ENCODE measurements at places on chromosomes 7 and 10. TPM values are rescaled to one million over a fixed set of nuclear protein-coding genes. Genes with fewer than 3 reads are reported as not detected.
A peak's percentile ranks its signal among the peaks of the same experiment; 100 is the strongest.

DNA sequence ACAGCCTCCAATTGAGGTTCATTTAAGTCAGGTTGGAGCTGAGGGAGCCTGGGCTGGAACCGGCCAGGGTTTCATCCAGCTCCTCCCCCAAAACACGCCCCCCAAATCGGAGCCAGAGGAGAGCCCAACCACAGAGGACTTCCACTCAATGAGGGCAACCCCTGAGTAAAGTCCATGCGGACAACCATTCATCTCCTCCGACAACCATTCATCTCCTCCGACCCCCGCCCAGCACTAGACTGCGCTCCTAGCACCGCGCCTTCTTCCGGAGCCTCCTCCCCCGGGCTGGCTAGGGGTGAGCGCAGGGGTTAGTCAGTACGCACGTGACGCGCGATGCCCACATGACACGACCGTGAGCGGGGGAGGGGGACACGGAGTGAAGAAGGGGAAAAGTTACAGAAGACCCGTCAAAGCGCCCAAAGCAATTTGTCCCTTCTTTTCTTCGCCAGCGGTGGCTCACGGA, 1.4 kb downstream of the MAGI2 start:
- DNase-seq, result peak; percentile 88

DNA sequence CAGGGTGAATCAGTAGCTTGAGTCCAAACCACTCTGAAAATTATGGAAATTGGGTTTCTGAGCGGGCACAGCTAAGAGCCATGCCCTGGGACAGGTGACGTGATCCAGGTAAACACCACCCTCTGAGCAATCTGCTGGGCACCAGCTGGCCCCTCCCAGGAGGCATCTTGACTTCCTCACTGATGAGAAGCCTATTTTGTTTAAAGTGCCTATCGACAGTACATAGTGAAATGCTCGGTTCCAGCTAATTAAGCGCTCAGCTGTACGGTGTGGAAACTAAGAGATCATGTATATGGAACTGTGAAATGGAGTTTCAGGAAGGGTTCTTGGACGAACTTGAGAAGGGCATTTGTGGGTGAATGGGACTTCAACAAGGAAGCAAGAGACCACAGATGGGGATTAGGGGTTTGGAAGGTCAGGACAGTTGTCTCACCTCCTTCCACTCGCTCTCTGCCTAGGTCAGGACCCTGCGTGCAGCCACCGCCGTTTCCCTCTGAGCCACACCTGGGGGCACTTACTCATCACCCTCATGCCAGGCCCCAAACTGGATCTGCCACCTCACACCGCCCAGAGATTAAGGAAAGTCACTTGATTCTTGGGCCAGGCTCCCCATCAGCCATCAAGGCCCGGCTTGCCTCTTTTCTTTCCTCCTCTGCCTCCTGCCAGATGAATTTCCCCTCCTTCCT, 3.2 kb downstream of the ITPRIP start:
- peak; percentile 75 for DNase-seq

DNA sequence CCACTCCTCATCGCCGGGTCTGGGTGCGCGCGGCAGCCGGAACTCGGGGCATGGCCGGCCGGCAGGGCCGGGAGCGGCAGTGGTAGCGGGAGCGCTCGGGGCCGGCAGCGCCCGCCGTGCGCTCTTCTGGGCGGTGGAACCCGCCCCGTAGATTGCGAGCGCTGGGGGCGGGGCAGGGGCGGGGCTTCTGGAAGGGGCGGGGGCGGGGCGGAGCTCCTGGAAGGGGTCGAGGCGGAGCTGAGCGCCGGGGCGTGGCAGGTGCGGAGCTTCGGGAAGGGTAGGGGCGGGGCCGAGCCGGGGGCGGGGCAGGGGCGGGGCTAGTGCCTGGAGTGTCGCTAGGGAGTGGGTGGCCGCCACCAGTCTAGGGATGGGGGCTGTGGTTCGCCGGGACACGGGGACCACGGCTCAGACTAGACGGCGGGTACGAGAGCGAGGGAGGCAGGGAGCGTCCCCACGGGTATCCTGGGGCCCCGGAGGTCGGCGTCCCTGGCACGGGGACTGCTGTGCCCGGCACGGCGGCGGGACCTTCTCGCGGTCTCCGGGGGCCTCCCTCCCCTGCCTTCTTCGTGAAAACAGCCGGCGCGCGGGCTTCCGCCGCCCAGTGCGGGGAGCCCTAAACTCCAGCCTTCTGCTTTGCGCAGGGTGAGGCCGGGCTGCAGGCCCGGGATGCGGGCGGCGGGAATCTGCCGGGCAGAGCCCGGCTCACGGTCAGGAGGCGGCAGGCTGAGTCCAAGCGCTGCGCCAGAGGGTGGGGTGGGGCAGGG, at the start of gene STK32C:
Gene STK32C (minus strand): TSS at position 128 of the 764 bp plus-strand sequence. CDS start 117 bp downstream, at position 11.
- DNase-seq, result peak; percentile 97

- no peak for DNase-seq
These were observed 1.5 kb downstream of the FAM13C start for GRCh38 chr10:59360605-59361405.

DNA sequence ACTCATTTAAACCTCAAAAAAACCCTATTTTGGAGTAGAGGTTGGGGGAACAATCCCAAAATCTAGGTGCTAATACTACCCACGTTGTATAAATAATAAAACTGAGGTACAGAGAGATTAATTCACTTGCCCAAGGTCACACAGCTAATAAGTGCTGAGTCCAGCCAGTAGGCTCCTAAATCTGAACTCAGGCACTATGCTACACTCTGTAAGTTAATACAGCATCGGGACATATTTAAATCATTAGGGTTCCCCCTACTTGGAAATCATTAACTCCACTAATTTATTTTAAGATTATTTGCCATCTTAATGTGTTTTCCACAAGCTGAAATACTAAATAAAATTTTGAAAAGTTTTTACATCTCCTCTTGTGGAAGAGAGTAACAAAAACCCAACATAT, 24.2 kb downstream of the PIP4K2A start:
- no peak for DNase-seq

- DNase-seq, result no peak
These were observed 170.0 kb downstream of the IMMP2L start for GRCh38 chr7:111392294-111392693.

DNA sequence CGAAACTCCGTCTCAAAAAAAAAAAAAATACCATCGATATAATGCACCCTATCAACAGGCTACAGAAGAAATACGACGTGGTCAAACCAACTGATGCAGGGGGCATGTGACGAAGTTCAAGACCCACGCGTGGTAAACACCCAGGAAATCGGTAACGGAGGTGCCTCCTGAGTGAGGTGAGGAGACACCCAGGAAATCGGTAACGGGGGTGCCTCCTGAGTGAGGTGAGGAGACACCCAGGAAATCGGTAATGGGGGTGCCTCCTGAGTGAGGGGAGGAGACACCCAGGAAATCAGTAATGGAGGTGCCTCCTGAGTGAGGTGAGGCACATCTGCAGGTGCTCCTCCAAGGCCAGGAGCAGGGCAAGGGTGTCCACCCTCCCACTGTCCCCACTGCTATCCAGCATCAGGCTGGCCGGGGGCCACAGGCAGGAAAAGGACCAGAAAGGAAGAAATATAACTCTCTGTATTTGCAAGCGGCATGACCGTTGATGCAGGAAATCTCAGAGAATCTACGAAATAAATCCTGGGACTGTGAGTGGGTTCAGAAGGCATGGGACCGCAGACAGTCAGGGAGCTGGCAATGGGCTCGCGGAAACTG, 10.7 kb upstream of the GPR146 start:
- DNase-seq, result peak; percentile 68

DNA sequence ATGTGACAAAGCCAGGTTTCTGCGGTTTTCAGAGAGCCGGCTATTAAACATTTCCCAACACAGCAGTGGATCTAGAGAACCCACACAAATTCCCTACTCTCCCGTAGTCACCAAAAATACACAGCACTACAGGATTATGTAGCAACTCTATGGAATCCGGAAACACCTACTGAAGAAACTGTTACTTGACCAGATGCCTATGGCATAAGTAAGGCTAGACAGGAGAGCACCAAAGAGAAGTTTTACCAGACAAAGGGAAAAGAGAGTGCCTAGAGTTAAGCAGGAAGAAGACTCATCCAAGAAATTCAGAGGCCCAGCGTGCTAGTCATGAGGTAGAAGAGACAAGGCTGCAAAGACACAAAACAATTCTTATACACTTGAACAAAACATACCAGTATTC, 321.1 kb downstream of the PARD3 start:
- DNase-seq, result no peak

GRCh38 chr7:107255602-107256001, 86.8 kb downstream of the HBP1 start:
- DNase-seq, result no peak

GRCh38 chr7:140231771-140232491, 55.1 kb upstream of the KDM7A start:
- DNase-seq, result no peak

GRCh38 chr10:88949912-88950837, 2.4 kb downstream of the ACTA2 start:
- DNase-seq, result no peak

- DNase-seq, result no peak
These were observed 150.4 kb downstream of the JCAD start for GRCh38 chr10:29908962-29909361.

DNA sequence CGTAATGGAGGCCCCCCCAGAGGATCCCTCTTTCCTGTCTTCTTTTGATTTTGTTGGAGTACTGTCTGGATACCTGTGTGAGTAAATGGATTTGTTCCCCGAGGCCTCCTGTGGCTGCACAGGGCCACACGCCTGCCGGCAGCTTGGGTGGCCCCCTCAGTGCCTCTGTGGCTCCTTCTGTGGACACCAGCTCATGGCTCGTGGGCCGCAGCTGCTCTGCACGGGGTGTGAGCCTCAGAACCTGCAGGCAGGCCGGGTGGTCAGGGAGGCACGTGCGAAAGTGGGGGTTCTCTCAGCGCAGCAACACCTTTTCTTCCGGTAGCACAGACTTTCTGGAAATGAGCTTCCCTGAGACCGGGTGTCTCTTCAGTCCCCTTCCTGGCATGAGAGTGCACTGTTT, 70.3 kb downstream of the WDR37 start:
- no peak for DNase-seq

- DNase-seq, result no peak
These were observed 349.5 kb upstream of the PLXDC2 start for GRCh38 chr10:19466709-19467108.

DNA sequence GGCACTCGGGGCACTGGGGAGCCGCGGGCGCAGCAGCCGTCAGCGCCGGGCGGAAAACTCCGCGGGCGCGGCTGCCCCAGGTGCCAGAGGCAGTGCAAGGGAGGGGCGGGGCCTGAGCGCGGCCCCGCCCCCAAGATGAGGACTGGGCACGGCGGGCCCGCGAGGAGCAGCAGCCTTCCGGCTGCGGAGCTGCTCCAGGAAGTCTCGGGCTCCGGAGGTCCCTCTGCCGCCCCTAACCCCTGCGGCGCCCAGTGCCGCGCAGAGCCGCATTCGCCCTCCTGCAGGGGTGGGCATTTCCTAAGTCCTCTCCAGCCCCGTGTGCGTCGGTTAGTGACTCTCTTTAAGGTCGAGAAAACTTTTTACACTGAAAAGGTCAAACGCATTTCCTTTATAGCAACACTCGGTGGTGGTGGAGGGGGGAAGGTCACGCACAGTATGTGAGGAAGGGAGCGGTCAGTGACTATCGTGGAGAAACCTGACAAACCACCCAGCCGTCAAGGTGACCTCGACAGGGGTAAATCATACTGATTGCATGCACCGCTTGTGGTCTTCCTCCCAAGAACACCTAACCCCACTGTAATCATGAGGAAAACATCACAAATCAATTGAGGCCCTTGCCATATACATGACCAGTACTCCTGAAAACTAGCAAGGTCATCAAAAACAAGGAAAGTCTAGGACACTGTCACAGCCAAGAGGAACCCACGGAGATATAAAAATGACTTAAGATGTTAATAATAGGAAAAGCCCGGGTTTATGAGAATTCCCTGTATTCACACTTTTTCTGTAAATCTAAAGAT, at the start of gene ANXA11:
Gene ANXA11 (minus strand): TSS at position 61 of the 800 bp plus-strand sequence. CDS start 32,676 bp downstream, outside the sequence.
- DNase-seq, result peak; percentile 96

DNA sequence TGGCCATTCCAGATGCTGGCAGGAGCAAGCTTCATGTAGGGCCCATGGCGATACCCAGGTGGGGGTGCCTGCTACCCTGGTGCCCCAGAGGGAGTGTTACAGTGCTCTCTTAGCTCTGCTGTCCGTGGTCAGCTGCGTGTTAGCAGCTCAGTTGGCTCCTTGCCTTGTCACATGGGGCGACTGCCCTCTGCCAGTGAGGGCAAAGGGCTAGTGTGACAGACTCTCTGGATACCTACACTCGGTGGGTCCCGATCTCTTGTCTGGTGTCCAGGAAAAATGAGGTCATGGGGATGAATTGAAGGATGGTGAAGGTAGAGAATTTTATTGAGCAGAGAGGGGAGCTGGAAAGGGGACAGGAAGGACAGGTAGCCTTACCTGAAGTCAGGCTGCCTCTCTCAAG, 152.2 kb downstream of the CYP26A1 start:
- DNase-seq, result no peak

GRCh38 chr10:3563298-3563697, 221.7 kb downstream of the KLF6 start:
- no peak for DNase-seq

DNA sequence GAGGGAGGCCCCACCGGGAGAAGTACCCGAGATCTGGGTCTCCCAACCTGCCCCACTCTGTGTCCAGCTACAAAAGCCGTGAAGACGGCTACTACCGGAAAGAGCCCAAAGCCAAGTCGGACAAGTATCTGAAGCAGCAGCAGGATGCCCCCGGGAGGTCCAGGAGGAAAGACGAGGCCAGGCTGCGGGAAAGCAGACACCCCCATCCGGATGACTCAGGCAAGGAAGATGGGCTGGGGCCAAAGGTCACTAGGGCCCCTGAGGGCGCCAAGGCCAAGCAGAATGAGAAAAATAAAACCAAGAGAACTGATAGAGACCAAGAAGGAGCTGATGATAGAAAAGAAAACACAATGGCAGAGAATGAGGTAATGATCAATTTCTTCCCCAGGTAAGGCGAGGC, 59.1 kb upstream of the PDCD4 start:
- DNase-seq, result no peak

GPR85 gene
- total RNA-seq, result 9.1 TPM

SPACDR gene
- total RNA-seq, result not detected

TMEM72 gene
- not detected for total RNA-seq

CYP2C19 gene
- total RNA-seq, result not detected

LGI1 gene
- total RNA-seq, result not detected

CLRN3 gene
- not detected for total RNA-seq

KIAA1217 gene
- 27.4 TPM for total RNA-seq

ANXA8 gene
- not detected for total RNA-seq

UBN2 gene
- 23.4 TPM for total RNA-seq
